T-cell (primary cell): ENCODE measurements at places on chromosomes 4 and X. TPM values are rescaled to one million over a fixed set of nuclear protein-coding genes. Genes with fewer than 3 reads are reported as not detected.

DNA sequence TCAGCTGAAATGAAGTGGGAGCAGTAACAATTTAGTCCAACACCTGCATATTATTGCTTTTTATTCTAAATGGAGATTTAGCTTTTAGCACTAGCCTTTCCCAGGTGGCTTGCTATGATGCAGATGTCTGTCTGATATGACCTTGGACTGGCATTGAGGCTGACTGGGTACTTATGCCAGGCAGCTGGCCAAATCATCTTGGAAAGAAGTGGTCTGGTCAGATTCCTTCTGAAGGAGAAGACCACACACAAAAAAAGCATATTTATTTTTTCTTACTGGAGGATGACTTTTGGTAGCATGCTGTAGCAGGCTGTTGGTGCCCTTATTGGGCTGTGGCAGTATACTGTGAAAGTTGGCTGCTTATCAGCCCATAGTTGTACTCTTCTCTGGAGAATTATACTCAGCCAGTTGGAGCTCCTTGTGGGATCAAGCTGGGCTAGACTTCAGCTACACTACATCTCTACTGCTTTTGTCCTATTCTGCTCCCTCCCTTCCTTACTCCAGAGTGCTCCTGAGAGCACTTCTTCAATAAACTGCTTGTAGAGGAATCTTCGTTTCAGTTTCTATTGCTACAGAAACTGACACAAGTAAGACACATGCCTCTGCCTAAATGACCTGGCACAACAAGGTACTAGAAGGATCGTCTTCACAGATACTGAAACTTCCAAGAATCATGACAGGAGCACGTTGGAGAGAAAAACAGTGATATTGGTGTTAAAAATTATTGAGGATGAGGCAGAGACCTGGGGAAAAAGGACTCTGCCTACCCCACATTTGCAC is 196.8 kb upstream of the RPS6KA3 start:
- DNase-seq, result no peak

GRCh38 chrX:4663085-4663484 is 949.6 kb upstream of the PRKX start:
- no peak for DNase-seq

GRCh38 chrX:9745417-9746115 is 20.1 kb downstream of the GPR143 start:
- DNase-seq, result no peak

GRCh38 chrX:129572422-129572821 is 32.4 kb downstream of the OCRL start:
- DNase-seq, result no peak

DNA sequence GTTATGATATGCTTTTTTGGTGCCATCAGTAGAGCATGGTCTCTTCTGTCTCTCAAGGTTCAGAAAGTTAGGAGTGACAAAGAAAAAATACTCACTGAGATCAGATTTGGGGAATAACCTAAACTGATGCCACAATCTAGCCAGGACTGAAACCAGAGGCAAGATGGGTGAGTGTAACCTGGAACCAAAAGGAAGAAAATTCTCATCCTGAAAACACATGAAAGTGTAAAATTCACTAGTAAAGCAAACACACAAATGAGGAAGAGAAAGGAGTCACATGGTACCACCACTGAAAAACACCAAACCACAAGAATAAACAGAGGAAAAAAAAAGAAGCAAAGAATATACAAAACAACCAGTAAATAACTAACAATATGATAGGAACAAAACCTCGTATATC is 96.4 kb downstream of the ANXA10 start:
- DNase-seq, result no peak

DNA sequence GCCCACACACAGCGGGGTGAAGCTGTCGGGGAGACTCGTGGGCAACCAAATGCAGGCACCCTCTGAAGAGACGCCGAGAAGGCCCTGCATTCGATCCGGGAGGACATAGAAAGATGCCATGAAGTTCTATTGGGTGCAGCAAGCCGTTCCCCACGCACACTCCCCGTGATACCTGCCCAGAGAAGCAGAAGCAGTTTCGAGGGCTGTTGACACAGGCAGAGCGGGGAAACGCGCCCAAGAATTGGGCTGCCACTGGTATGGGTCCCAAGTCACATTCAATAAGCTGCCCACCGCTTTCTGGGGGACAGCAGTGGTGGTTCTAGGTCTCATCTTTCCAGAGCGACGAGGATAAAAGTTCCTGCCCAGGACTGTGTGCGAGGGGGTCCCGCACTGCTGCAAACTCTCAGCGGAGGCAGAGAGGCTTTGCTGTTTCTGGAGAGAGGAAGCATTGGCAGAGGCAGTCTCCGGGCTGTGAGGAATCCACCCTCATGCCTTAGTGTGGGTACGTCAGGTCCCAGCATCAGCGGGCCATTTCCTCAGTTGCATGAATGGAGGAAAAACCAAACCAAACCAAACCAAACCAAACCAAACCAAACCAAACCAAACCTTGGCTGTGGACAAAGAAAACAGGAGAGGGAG is 10.1 kb downstream of the PITX2 start:
- DNase-seq, result no peak

Gene MMRN1
- 0.30 TPM for total RNA-seq

Gene TLL1
- total RNA-seq, result not detected

Gene FREM3
- total RNA-seq, result not detected
